ENCODE measurements at places on chromosomes 11 and 22. TPM values are rescaled to one million over a fixed set of nuclear protein-coding genes. Genes with fewer than 3 reads are reported as not detected.
A peak's percentile ranks its signal among the peaks of the same experiment; 100 is the strongest.

DNA sequence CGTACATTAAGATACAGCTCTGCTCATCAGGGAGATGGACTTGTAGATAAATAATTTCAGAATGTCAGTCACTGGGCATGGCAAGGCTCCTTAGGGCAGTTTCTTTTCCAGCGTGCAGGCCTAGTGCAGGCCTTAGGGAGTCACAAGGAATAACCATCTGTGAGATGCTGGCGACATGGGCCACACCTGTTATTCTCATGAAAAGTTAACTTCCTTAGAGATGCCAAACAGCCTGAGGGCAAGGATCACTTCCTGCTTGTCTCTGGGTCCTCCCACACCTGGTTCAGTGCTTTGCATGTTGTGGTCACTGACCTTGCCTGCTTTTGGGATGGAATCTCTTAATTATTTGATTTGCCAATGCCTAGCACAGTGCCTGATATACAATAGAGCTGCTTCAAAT lies 70.6 kb downstream of the ST3GAL4 start:
- peak; percentile 45 for ATAC-seq

DNA sequence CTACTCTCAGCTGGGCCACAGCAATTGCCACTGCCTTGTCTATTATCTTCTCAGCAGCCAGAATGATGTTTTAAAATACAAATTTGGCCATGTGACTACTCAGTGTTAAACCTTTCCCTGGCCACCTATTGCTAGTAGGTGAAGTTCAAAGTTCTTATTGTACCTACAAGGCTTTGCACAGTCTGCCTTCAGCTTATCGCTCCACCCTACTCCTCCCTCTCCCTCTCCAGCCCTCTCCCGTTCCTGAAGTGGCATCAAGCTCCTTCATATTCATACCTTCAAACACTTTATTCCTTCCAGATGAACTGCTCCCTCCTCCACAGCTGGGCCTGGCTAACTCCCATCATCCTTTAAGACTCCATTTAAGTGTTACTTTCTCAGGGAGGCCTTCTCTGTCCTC lies 37.3 kb downstream of the OR10A6 start:
- ATAC-seq = no peak

- no peak for ATAC-seq
These were observed 169.6 kb downstream of the CRYBB2 start for GRCh38 chr22:25388866-25389540.

DNA sequence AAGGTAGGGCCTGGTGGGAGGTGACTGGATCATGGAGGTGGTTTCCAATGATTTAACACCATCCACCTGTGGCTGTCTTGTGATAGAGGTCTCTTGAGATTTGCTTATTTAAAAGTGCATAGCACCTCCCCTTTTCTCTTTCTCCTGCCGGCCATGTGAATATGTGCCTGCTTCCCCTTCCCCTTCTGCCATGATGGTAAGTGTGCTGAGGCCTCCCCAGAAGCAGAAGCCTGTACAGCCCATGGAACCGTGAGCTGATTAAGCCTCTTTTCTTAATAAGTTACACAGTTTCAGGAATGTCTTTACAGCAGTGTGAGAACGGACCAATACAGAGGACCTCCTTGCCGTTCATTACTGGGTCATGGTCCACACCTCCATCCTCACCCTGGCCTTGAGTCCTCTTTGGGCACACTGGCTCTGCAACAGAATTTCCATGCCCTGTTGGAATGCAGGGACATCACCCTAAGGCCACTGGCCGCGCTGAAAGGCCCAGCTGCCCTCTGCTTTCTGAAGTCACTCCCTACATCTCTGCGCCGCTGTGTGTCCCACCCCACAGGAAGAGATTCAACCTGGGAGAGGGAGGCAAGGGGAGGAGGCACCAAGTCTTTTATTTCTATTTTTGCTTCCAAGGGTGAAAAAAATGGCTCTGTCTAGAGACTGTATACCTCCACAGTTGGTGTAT lies 49.0 kb upstream of the DKK3 start:
- no peak for ATAC-seq

GRCh38 chr11:121929581-121929980 lies 186.4 kb downstream of the BLID start:
- no peak for ATAC-seq

- ATAC-seq = peak; percentile 97
These were observed 80.3 kb downstream of the ETS1 start for GRCh38 chr11:128506999-128507611.

- ATAC-seq = no peak
These were observed 23.9 kb downstream of the ELFN2 start for GRCh38 chr22:37403267-37403960.

GRCh38 chr22:38316364-38317121 lies 690 bp downstream of the CSNK1E start:
- ATAC-seq = peak; percentile 11

DNA sequence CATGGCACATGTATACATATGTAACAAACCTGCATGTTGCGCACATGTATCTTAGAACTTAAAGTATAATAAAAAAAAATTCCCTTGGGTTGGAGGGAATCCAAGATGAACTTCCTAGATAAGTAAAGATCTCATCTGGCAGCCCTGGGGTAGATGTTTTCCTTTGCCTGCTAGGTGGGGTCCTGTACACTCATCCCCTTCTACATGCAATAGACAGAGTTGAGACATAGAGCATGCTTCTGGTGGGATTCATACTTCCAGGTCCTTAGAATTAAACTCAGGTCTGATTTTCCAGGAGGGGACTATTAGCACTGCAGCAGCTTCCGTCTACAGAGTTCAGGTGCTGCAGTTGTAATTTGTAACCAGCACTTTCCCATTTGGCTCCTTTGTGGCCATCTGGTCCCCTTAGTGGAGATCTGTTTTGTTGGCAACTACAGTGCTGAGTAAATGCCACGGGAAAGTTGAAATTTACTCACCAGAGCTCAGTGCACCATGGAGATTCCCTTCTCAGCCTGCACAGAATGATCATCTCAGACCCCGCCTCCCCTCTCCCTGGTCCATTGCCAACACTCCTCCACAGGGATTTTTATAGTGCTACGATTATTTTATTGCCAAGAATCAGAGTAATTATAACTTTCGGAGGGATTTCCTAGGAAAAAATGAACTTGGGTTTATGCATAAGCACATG lies 220.1 kb upstream of the E2F8 start:
- no peak for ATAC-seq

DNA sequence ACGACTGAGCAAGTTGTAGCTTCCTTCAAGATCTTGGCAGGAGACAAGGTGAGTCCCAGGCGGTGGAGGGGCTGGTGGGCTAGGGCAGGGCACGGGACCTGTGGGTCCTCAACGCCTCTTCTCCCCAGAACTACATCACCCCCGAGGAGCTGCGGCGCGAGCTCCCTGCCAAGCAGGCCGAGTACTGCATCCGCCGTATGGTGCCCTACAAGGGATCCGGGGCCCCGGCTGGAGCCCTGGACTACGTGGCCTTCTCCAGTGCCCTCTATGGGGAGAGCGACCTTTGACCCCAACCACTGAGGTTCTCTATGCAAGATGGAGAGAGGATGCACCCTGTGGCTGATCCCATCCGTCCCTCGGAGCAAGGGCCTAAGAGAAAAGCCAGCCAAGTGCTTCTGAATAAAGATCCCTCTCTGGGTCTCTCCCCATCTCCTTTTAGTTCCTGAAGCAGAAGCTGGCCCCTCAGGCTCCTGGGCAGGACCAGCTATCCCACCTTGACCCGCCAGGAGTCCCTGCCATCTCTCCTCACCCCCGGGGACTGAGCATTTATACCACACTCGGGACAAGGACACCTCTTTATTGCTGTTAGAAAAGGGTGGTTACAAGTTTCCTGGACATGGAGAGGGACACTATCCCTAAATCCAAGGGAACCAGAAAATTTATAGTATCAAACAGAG lies 5.4 kb downstream of the CTSF start:
- no peak for ATAC-seq

DNA sequence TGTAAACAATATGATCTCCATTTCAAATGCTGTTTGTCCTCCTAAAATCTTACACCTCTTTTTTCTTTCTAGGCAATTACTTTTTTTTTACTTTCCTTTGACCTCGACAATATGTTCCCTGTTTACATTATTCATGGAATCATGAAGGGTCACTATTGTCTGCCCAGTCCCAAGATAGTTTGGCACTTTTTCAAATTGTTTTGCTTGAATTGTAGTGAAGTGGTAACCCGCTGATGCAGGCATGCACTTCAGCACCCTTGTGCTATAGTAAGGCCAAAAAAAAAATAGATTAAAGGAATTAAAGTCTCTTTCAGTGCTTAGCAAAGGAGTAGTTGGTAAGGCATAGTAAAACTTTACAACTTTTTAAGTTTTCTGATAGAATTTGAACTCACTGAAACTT lies 90.9 kb downstream of the PAX6 start:
- no peak for ATAC-seq

DNA sequence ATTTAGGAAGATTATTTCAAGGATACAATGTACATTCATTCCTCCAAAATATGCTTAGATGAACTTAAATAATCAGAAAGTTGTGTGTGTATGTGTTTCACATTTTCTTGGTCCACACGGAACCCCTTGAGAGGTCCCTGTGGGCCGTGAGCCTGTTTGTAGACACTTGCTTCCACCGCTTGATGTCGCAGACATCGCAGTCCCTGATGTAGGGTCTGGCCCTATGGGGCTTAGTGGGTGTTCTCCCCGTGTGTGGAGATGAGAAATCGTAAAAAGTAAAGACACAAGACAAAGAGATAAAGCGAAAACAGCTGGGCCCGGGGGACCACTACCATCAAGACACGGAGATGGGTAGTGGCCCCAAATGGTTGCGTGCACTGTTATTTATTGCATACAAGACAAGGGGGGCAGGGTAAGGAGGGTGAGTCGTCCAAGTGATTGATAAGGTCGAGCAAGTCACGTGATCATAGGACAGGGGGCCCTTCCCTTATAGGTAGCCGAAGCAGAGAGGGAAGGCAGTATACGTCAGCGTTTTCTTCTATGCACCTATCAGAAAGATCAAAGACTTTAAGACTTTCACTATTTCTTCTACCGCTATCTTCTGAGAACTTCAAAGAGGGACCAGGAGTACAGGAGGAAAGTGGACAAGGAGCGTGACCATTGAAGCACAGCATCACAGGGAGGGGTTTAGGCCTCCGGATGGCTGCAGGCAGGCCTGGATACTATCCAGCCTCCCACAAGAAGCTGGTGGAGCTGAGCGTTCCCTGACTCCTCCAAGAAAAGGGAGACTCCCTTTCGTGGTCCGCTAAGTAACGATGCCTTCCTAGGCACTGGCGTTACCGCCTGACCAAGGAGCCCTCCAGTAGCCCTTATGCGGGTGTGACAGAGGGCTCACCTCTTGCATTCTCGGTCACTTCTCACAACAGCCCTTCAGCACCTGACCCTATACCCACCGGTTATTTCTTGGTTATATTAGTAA lies 1.2 kb upstream of the APOBEC3C start:
- ATAC-seq = no peak

- ATAC-seq = no peak
These were observed 57.3 kb downstream of the KCNA4 start for GRCh38 chr11:29959488-29959887.

GRCh38 chr11:129453293-129453721 lies 77.7 kb downstream of the BARX2 start:
- peak; percentile 66 for ATAC-seq

- ATAC-seq = no peak
These were observed 46.1 kb downstream of the BDNF start for GRCh38 chr11:27653990-27654758.

GRCh38 chr11:123219066-123219690 lies 24.1 kb upstream of the CLMP start:
- no peak for ATAC-seq

DNA sequence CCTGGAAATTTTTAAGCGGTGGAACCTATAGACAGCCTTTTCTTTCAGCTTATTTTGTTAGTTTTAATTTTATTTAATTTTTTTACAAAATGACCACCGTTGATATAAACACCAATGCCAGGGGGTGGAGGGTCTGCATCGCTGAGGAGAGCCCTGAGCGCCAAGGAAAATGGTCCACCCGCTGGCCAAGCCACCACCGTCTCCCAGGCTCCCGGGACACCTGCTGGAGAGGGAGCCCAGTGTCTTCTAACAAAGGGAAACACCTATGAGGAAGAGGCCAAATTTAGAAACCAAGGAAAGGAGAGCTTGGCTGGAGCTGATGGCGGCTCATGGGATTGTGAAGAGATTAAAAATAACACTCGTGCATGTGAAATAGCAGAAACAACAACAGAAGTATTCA lies 288 bp upstream of the KRTAP5-8 start:
- no peak for ATAC-seq

- no peak for ATAC-seq
These were observed 9.4 kb upstream of the GRIK4 start for GRCh38 chr11:120501976-120502755.

- no peak for ATAC-seq
These were observed 148.2 kb downstream of the CHST1 start for GRCh38 chr11:45517171-45517770.

GRCh38 chr11:10645212-10645795 lies 48.3 kb downstream of the IRAG1 start:
- ATAC-seq = no peak

Gene ASRGL1
- total RNA-seq = 1.2 TPM

Gene JAML
- 2.7 TPM for total RNA-seq

Gene AMBRA1
- total RNA-seq = 16.8 TPM

Gene RTN4RL2
- total RNA-seq = 0.56 TPM

Gene ART5
- not detected for total RNA-seq

Gene POLR3H
- 27.8 TPM for total RNA-seq

Gene CHRNA10
- total RNA-seq = 0.64 TPM

Gene CARD18
- total RNA-seq = 4.4 TPM

Gene OR2D2
- total RNA-seq = 0.20 TPM

Gene RTN4R
- total RNA-seq = 3.9 TPM

Gene IL18
- total RNA-seq = 41.8 TPM

Gene OOSP2
- not detected for total RNA-seq

Gene LDHAL6A
- total RNA-seq = not detected

Gene ACTN3
- total RNA-seq = 0.44 TPM

Gene HSPB2
- 0.32 TPM for total RNA-seq

Gene MFRP
- total RNA-seq = not detected

Gene SPON1
- 3.1 TPM for total RNA-seq

All from esophagus mucosa (tissue), 1 donor.